ENCODE measurements at places on chromosomes 16 and 17.

- peak; percentile 55 for DNase-seq
Observed at GRCh38 chr16:10828851-10829366, 10.3 kb upstream of the TVP23A start.

GRCh38 chr17:60679287-60679686 is 1.6 kb downstream of the BCAS3 start:
- no peak for DNase-seq

- DNase-seq: no peak
Observed at GRCh38 chr16:22174642-22175041, 12.3 kb downstream of the SDR42E2 start.

- DNase-seq: peak; percentile 100
Observed at GRCh38 chr16:2835638-2836493, 5.8 kb downstream of the ZG16B start.

DNA sequence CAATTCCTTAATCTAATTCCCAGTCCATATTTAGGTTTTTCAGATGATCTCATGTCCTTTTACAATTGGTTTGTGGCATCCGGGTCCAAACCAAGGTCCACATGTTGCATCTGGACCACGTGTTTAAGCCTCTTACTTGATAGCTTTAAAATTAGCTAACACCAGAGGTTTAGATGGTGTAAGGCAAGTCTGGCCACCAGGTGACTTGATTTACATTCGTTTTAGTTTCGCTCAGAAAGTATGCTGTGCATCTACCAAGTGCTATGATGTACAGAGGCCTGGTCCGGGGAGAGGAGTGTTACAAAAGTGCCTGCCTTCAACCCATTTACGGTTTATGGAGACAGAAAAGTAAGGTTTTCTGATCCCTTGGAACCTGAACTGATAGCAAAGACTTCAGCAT is 878 bp upstream of the DNAJA2 start:
- no peak for DNase-seq
